ENCODE measurements at places on chromosomes 2 and 18. TPM values are rescaled to one million over a fixed set of nuclear protein-coding genes. Genes with fewer than 3 reads are reported as not detected.

The ABCG5 gene
- not detected for total RNA-seq

The RESP18 gene
- not detected for total RNA-seq

The FAHD2A gene
- total RNA-seq: 32.8 TPM

The EIF4E2 gene
- 210 TPM for total RNA-seq

The IL36B gene
- total RNA-seq: not detected

The ARL5A gene
- total RNA-seq: 55.6 TPM

The DYNAP gene
- total RNA-seq: not detected

The ARMC9 gene
- total RNA-seq: 26.1 TPM

The NXPH2 gene
- not detected for total RNA-seq

The PLCL1 gene
- 3.8 TPM for total RNA-seq

The CNDP1 gene
- total RNA-seq: not detected

The MYO5B gene
- total RNA-seq: 0.54 TPM

The RIOK3 gene
- 51.3 TPM for total RNA-seq

The CPO gene
- not detected for total RNA-seq

The NEU4 gene
- total RNA-seq: not detected

The NPAS2 gene
- 5.8 TPM for total RNA-seq

The MYOM1 gene
- total RNA-seq: 0.18 TPM

The TRIM43 gene
- total RNA-seq: not detected

The SEMA4C gene
- total RNA-seq: 18.2 TPM

The HNRNPLL gene
- 36.9 TPM for total RNA-seq
